ENCODE measurements at places on chromosomes 1 and 21.
A peak's percentile ranks its signal among the peaks of the same experiment; 100 is the strongest.

DNA sequence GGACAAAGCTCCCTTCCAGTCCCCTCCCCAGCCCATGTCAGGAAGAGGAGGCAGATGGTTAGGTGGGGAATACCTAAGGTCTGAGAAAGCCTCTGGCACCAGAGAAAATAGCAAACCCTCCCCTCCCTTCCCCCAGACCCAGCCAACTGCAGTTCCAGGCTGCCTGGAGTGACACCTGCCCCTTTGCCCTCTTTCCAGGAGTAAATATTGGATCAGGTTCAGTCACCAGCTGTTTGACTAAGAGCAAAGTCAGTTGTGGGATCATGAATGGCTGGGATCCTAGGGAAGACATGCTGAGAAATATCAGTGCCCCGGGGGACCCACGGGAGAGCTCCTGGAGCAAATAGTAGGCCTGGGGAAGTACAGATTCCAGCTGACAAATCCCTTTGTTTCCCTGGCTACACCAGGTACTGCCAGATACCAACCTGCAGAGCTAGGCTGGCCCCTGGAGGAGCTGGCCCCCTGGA, 12.2 kb upstream of the CDK18 start:
- peak overlapping the region; percentile 14 for H3K27ac ChIP-seq
- no peaks in the 10 kb centered on the region for H3K36me3 ChIP-seq
- no peaks in the 10 kb centered on the region for H3K4me1 ChIP-seq

GRCh38 chr21:14076143-14076806, 134.5 kb downstream of the LIPI start:
- H3K27ac ChIP-seq = no peak overlapping the region
- no peaks in the 10 kb centered on the region for H3K27me3 ChIP-seq
- no peak overlapping the region for H3K4me3 ChIP-seq

GRCh38 chr1:29583727-29584126, 347.4 kb downstream of the PTPRU start:
- no peak for DNase-seq

- no peaks in the 10 kb centered on the region for H3K4me1 ChIP-seq
- no peak for DNase-seq
- H3K36me3 ChIP-seq = no peaks in the 10 kb centered on the region
- H3K27ac ChIP-seq = no peak overlapping the region
- H3K27me3 ChIP-seq = no peaks in the 10 kb centered on the region
These were observed 64.8 kb downstream of the DHRS3 start for GRCh38 chr1:12552951-12553921.

DNA sequence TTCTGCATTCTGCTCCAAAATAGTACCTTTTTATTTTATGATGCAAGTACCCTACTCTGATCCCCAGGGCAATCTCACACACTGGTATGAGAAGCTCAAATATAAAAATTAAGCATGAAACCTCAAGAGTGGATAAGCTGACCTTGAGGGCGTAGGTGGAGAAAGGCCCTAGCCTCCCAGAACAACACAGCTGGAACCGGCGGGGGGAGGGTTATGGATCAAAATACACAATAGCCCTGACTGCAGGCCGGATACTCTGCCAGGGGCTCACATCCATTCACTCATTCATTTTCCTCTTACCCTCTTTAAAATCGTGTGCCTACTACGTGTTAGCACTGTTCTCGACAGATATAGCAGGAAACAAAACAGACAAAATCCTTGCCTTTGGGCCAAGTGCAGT, 32.8 kb upstream of the ECE1 start:
- peaks cover 26% of the 10 kb centered on the region for H3K4me1 ChIP-seq
- H3K27me3 ChIP-seq = no peaks in the 10 kb centered on the region

GRCh38 chr1:111563619-111564018, 56.0 kb upstream of the RAP1A start:
- no peak for DNase-seq
- no peak overlapping the region for H3K4me3 ChIP-seq
- no peak overlapping the region for H3K27ac ChIP-seq
- peaks cover 4% of the 10 kb centered on the region for H3K4me1 ChIP-seq
- no peaks in the 10 kb centered on the region for H3K36me3 ChIP-seq

GRCh38 chr1:225973158-225973557, 26.0 kb downstream of the SDE2 start:
- no peak overlapping the region for H3K4me3 ChIP-seq
- peaks cover 2% of the 10 kb centered on the region for H3K36me3 ChIP-seq
- H3K4me1 ChIP-seq = no peaks in the 10 kb centered on the region
- H3K27ac ChIP-seq = no peak overlapping the region
- H3K27me3 ChIP-seq = no peaks in the 10 kb centered on the region

DNA sequence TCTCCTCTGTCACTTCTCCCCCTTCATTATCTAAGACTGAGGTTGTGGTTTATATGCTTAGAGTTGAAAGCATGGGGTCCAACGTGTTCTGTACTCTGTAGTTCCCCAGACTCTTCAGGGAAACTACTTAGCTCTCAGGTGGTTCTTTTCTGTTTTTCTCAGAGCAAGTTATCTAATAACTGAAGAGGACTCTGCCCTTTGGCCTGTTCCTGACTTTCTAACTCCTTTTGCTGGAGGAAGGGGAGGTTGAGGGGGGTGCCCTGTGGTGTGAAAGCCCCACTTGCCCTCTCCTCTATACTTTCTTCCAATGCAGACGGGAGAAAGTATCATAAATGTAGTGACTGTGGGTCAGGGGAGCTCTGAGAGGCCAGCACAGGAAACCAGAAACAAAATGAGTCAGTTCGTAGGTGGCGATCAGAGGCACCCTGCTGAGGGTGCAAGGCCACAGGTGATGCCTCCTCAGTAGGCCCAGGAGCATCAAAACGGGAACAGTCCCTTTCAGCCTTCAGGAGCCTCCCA, 5.0 kb downstream of the SLC25A44 start:
- no peak overlapping the region for H3K4me3 ChIP-seq
- peak overlapping the region; percentile 29 for H3K27ac ChIP-seq
- no peaks in the 10 kb centered on the region for H3K27me3 ChIP-seq
- DNase-seq = no peak
- peaks cover 2% of the 10 kb centered on the region for H3K36me3 ChIP-seq

- H3K27ac ChIP-seq = no peak overlapping the region
- peak; percentile 20 for DNase-seq
- H3K4me3 ChIP-seq = no peak overlapping the region
- no peaks in the 10 kb centered on the region for H3K27me3 ChIP-seq
- H3K36me3 ChIP-seq = no peaks in the 10 kb centered on the region
These were observed 247.4 kb downstream of the RHOU start for GRCh38 chr1:228982637-228983036.

GRCh38 chr1:27648602-27649305, 13.8 kb upstream of the FGR start:
- H3K36me3 ChIP-seq = no peaks in the 10 kb centered on the region
- DNase-seq = no peak
- H3K4me3 ChIP-seq = no peak overlapping the region
- no peak overlapping the region for H3K27ac ChIP-seq
